ENCODE measurements at places on chromosomes 1 and 21. TPM values are rescaled to one million over a fixed set of nuclear protein-coding genes. Genes with fewer than 3 reads are reported as not detected.

DNA sequence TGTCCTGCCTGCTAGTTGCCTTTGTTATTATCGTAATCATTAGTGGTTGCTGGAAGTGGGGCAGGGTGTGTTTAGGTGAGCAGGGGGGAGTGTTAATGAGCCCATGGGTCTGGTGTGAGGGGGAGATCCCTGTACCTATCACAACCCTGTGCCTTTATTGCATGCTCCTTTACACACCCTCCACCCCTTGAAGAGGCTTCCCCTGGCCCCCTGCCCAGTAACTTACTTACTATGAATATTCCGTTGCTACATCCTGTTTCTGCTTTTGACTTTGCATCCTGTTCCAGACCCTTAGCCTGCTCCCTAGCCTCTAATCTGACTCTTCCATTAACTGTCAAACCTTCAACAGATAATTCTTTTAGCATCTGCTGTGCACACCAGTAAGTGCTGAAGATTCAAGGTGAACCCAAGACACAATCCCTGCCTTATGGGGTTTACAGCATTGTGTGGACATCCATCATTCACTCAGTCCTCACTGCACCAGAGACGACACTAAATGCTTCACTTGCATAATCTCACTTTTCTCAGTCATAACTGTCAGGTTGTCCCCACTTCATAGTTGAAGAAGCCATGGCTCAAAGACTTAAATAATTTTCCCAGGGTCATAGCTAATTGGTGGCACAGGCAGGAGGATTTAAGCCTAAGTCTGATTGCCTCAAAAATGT is 47.9 kb downstream of the CDC7 start:
- DNase-seq: no peak

GRCh38 chr1:67085326-67085725 is 31.4 kb upstream of the SLC35D1 start:
- no peak for DNase-seq

GRCh38 chr1:56326056-56326455 is 253.3 kb downstream of the PLPP3 start:
- no peak for DNase-seq

GRCh38 chr1:62897788-62898187 is 113.9 kb downstream of the ATG4C start:
- no peak for DNase-seq

DNA sequence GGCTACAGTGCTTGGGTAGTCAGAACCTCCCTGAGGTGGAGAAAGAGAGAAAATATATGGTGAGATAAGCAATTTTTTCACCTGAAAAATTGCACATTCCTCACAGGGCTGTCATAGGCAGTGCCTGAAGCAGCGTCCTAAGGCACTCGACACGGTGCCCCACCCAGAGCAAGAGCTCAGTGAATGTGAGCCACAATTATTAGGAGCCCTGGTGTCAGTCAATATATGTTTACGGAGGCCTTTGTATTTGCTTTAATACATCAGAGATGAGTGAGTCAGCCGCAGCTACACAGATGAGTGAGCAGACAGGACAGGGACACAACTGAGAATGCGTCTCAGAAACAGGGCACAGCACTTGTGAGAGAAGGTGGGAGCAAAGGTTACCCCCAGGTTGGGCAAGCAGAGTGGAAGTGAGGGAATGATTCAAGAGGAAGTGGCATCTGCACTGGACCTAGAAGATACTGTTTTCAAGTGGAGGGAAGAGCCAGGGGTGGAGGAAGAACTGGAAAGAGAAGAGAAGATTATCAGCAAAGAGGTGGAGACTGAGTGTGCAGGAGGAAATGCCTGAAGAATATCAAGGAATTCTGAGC is 5.2 kb upstream of the PIGC start:
- DNase-seq: no peak

DNA sequence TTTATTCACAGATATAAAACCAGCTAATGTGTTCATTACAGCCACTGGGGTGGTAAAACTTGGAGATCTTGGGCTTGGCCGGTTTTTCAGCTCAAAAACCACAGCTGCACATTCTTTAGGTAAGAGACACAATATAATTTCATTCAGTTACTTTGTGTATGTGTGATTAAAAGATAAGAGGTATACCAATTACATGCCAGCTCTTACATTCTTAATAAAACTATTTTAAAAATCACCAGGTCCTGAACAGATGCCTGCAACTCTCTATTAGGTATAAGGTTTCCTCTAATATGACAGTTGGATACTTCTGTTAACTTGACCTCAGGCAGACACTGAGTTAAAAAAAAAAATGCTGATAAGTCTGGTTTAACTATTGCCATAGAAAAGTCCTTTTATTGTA is 122.1 kb downstream of the NEK7 start:
- DNase-seq: no peak

- no peak for DNase-seq
These were observed 14.4 kb downstream of the S100A16 start for GRCh38 chr1:153598309-153599172.

DNA sequence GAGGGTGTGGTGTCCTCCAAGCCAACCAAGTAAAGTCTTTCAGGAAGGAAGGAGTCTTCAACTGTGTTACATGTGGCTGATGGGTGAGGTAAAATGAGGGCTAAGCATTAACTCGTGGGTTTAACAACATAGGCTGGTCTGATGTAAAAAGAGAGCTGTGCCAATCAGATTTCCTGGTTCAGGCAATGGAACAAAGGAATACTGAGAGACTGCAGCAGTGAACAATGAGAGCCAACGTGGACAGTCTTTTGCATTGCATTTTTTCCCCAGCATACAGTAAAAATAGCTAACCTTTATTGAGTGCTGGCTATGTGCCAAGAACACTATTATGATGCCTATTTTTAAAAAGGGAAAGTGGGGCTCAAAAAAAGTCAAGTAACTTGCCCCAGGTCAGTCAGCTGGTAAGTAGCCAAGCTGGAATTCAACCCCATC is 31.1 kb downstream of the DLGAP3 start:
- DNase-seq: peak; percentile 9

GRCh38 chr1:84642774-84643173 is 47.5 kb downstream of the SSX2IP start:
- no peak for DNase-seq

DNA sequence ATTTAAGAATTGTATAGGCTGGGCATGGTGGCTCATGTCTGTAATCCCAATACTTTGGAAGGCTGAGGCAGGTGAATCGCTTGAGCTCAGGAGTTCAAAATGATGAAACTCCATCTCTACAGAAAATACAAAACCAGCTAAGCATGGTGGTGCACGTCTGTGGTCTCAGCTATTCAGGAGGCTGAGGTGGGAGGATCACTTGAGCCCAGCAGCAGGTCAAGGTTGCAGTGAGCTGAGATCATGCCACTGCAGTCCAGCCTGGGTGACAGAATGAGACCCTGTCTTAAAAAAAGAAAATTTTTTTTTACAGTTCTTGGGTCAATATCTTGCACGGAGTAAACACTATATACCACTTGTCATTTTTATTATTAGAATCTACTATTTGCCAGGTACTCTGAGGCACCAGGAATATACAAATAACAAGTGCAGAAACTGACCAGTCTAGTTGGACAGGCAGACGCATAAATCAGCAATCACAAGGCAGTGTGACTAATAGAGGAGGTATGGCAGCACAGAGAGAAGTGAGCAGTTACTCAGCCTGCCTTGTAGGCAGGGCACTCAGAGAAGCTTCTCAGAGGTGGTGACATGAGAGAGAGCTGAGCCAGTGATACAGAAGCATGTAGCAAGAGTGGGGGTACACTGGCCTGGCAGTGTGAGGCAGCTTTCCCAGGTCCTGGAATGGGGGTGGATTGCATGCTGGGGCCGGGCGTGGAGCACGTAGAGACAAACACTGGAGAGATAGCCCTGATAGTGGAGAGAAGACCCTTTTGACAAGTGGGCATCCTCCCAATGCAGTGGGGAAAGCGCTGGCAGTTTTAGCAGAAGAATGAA is 8.0 kb downstream of the PHLDA3 start:
- peak; percentile 67 for DNase-seq

- DNase-seq: no peak
These were observed 208.8 kb downstream of the FOXD2 start for GRCh38 chr1:47646676-47647075.

DNA sequence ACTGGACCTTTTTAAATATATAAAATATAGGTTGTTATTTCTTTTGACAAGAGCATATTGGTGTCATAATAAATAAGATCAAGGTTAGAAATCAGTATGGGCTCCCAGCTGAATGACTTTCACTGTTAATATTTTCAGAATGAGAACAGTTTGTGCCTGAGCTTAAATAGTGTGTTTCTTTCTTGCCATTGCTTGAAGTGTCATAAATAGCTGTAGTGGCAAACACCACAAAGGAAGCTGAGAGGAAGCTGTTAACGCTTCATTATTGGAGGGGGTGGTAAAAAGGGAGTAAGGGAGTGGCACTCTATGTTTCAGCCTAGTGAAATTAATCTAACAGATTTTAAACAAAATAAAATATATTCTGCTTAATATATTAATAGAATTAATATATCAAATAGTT is 1089.8 kb upstream of the NCAM2 start:
- DNase-seq: no peak

GRCh38 chr21:38597421-38597820 is 99.1 kb upstream of the ERG start:
- DNase-seq: no peak

- DNase-seq: no peak
These were observed 4.8 kb upstream of the SPRR5 start for GRCh38 chr1:152942161-152942560.

GRCh38 chr1:221907166-221907932 is 165.5 kb upstream of the DUSP10 start:
- no peak for DNase-seq

GRCh38 chr1:39691383-39692151 is at the start of gene HPCAL4:
Gene HPCAL4 (minus strand): TSS chr1:39691433. CDS start chr1:39684603, 6,830 bp downstream.
- peak; percentile 84 for DNase-seq

GRCh38 chr1:12001249-12001917 is 17.9 kb upstream of the MIIP start:
- DNase-seq: peak; percentile 63

- peak; percentile 79 for DNase-seq
These were observed 74.6 kb downstream of the NENF start for GRCh38 chr1:212507369-212507768.

DNA sequence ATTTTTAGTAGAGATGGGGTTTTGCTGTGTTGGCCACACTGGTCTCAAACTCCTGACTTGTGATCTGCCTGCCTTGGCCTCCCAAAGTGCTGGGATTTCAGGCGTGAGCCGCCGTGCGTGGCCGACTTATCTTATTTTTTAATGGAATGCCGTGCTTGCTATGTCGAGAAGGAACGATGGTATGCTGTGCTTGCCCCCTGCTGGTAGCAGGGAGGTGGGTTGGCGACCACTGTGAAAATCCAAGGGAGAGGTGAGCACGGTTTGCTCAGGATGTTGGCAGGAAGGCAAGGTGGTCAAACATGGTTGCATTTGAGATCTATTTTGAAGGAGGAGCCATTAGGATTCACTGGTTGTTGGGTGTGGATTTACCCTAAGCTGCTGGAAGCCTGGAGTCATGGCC is 45.8 kb upstream of the RCC2 start:
- peak; percentile 49 for DNase-seq

DNA sequence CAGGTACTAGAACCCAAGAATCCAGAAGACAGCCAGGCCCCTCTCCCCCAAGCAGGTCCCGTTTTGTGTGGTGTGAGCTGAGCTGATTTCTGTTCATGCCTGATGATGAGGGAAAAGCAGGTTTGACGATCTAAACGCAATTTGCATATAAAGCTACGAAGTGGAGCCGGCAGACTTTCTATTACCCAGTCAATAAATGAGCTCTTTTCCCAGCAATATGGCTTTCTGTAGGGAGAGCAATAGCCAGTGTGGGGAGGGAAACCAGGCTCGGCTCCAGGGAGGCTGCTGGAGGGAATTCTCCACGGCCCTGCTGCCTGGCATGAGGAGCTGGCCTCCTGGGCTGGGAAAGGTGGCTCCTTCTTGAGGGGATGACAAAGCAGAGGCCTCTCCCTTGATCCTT is 140.7 kb upstream of the AJAP1 start:
- no peak for DNase-seq

DNA sequence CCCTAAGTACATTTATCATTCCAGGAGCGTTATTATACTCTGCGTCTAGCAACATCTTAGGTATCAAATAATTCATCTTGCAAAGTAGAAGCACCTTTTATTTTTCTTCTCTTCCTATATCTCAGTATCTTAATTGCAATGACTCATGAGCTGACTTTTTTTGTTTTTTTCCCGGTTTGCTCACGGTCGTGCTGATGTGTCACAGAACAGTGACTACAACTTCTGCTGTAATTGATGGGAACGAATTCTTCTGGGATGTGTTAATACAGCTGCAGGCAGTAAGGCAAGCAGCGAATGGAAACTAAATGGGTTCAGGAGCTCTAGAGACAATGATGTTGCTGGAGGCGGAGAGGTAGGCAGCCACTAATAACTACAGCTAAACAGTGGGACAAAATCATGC is 89.8 kb upstream of the TMPRSS15 start:
- DNase-seq: no peak

DNA sequence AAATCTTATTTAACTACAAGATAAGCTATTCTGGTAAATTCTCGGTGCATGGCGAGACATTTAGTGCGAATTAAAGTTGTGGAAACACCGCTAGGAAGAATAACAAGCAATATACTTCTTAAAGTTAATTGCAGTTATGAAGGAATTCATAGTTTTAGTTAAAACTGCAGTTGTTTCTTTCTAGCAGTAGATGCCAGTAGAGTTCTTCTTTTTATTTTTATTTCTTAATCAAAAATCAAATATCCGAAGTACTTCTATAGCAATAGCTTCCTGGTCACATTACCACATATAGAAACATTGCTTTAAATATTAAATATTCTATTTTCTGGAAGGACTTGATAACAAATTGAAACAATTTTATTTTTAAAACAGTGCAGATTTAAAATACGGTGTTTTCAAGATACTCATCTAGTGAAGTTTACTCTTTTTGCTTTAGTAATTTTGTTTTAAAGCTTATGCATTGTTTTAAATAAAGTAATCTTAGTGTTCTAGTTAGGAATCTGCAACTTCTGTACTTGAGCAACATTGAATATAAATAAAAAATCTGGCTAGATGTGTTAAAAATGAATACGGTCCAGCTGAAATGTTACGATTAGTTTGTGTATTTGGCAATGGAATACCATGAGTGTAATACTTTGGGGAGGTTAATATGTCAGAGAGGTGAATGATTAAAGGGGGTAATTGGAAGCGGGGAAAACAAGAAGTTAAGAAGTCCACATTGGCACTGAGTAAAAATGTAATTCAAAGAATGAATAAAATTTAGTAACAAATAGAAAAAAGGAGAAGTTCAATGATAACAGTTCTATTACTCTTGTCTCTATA is 2.7 kb upstream of the PRKACB start:
- peak; percentile 26 for DNase-seq

- DNase-seq: no peak
These were observed 23.7 kb downstream of the PADI3 start for GRCh38 chr1:17272646-17273045.

SVBP gene
- total RNA-seq: 11.5 TPM

GALE gene
- 82.4 TPM for total RNA-seq

CD1E gene
- not detected for total RNA-seq

EFNA3 gene
- 8.2 TPM for total RNA-seq

OR2T27 gene
- not detected for total RNA-seq

AMPD1 gene
- total RNA-seq: not detected

LCE1D gene
- total RNA-seq: not detected

DNAI4 gene
- total RNA-seq: 0.40 TPM

FCRL2 gene
- 0.03 TPM for total RNA-seq

All from SK-MEL-5 (cell line).